ENCODE measurements at places on chromosomes 2 and 18.

- no peak for DNase-seq
Observed at GRCh38 chr2:18413676-18414396, 146.6 kb downstream of the RDH14 start.

- DNase-seq, result no peak
Observed at GRCh38 chr2:83615511-83615910, 843.6 kb downstream of the SUCLG1 start.

DNA sequence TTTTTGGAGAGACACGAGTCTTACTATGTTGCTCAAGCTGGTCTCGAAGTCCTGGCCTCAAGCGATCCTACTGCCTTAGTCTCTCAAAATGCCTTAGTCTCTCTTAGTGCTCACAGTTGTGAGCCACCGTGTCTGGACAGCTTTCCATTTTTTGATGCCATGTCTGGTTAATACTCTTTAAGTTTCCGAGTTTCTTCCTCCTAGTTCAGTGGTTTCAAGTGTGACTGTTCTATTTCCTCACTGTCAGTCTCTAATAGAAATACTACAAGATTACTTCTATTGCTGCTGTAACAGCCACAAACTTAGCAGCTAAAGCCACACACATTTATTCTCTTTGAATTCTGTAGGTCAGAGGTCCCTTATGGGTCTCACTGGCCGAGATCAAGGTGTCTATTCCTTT lies 125.1 kb upstream of the MGAT5 start:
- no peak for DNase-seq

DNA sequence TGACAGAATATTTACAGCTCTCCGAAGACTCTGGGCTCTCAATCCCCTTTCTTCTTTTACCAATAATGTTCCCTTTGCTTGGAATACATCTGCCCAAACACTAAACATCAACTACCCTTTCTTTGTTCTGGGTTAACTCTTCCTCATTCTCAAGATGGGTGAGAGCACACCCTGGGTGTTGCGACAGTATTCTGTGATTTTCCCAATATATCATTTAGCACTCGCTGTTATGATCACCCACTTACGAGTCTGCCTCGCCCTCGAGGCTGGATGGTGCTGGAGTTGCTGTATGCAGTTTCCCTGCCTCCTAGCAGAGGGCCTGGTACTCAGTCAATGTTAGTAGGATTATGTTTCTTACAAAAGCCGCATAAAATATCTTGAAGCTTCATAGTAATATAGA lies 93.2 kb downstream of the SOCS6 start:
- DNase-seq, result no peak

DNA sequence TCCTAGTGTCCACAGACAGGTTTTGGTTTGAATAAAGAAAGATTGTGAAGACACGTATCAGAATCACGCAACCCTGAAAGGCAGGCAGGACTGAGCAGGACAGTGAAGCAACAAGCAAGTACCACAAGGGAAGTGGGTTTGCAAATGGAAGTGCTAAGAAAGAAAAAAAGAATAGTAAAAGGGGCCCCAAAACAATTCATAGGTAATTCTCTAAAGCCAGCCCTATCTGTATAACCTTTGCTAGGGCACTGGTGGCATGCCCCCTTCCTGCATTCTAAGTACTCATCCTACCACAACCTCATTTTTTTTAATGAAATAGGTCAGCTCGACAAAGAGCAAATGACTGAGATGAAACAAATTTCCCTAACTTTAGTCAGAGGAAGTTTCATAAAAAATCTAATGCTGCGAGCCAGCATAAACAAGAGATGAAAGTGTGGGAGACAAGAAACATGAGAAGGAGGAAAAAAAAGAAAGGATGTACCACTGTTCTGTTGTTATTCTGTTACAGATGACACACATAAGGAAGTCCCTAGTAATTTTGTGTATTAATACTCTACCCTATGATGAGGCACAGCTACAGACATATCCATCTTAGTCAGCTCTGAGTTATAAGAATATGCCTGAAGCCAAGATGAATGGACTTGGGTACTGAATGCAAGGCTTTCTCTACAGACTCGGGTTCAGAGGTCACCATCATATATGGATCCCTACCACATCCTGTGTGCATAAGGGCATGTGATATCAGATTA lies 32.2 kb downstream of the IKZF2 start:
- DNase-seq, result peak; percentile 72

GRCh38 chr18:28176698-28176947 lies 307 bp downstream of the CDH2 start:
- DNase-seq, result no peak

DNA sequence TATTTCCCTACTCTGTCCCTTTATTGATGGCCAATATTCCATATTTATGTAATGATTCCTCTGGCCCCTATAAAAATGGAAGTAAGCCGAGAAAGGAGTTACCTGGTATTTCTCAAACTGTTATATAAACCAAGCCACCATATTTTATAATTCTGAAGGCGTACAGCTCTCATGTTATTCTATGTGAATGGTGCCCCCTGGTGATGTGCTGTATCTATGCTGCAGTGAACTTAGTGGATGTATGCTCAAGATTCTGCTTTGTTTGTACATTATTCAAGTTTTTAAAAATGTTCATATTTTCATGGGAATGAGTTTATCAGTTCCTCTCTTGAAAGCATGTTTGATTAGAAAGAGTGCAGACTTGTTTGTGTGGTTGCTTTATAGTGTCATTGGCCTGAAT lies 194.5 kb upstream of the LRRTM1 start:
- peak; percentile 17 for DNase-seq

GRCh38 chr2:108288534-108289106 lies at the start of gene SULT1C2:
SULT1C2 (plus strand) TSS chr2:108288895; CDS start chr2:108293668, 4,773 bp downstream.
- no peak for DNase-seq

DNA sequence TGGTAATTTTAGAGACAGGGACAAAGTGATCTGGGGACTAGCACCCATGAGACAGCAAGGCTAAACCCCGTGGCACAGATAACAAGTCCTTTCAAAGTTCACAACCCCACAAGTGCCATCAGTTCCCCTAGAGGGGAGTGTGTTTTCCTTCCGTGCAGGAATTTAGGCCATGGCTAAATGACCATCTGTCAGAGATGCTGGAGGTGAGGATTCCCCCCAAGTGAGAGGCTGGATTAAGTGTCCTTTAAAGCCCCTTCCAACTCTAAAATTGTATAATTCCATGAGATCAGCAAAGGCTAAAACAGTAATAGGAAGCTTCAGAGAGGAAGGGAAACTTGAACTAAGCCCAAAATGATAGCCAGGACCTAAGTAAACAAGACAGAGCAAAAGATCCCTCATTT lies 8.7 kb downstream of the FEZ2 start:
- no peak for DNase-seq

DNA sequence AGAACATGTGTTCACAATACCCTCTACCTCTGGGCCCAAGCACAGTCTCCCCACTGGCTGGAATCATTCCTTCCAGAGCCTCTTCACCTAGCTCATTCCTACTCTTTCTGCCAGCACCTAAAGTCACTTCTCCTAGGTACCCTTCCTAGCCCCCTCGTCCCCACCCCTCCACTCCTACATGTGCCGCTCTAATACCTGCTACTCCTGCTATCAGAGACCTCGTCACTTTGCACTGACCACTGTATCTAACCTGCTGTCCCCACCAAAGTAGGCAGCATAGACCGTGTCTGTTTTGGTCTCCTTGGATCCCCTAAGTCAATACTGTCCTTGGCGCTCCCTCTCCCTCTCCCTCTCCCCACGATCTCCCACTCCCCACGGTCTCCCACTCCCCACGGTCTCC lies 53.2 kb upstream of the PKDCC start:
- no peak for DNase-seq

DNA sequence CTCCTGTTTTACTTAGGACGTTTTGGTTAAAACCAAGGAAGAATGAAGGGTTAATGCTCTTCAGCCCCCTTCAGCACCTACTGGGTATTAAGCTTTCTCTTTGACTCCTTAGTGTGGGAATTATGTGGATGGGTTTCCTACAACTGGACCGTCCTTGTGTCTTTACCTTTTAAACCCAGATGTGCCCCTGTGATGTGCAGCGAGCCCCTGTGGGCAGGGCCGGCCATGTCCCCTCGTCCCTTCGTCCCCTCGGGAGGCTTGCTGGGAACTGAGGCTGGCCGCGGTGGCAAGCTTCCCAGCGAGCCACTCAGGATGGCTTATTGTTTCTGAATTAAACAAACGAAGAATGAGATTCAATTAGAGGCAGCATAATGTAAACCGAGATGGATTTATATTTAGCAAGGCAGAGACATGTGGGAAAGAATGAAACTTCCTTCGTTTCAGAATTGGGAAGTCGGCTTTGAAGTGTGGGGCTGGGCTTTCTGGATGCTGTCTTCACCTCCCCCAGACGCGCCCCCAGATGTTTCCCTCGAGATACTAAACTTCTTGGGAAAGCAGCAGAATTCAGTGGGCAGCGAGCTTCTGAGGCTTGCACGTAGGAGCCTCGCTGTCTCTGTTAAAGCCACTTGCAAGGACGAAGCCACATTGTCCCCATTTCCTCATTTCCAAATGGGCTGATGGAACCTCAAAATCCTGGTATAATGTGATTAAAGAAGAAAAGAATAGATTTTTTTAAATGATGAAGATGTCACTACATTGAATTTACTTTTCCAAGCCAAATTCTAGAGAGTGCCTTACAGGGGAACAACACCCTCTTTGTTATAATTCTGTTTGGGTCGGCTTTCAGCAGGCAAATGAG lies 146.0 kb downstream of the VAPA start:
- no peak for DNase-seq

- DNase-seq, result no peak
Observed at GRCh38 chr2:102599486-102599885, 19.9 kb upstream of the SLC9A2 start.

GRCh38 chr18:58861353-58861752 lies 3.3 kb upstream of the ZNF532 start:
- no peak for DNase-seq

DNA sequence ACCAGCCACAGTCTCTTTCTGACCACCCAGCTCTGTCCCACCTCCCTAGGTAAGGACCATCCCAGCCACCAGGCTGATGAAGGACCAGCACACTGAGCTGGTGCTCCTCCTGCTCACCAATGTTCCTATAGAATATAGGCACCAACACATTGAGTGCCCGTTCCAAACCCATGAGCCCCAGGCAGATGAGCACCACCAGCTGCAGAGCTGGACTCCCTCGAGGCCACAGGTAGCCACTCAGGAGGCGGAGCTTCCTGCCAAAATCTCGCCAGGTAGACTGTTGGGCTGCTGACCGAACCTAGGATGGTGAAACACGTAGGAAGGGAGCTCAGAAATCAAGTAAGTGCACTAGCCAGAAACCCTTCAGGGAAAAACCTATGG lies 2.2 kb downstream of the ABCB6 start:
- no peak for DNase-seq

DNA sequence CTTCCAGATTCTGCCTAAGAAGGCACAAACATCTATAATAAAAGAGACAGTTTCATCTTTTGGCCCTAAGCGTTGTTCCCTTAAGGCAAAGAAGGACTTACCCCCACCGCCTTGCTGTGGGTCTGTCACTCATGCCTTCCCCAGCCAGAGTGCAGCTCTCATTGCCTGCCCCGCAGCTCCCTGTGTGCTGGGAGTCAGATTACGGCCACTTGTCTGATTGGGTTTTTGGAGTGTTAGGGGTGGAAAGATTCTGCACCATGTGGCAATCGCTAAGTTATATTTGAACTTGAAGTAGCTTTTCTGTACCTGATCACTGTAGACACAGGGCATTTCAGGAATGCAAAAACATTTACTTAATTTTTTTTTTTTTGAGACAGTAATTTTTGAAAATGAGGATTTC lies at the start of gene AQP4:
AQP4 (minus strand) TSS at position 151 of the 400 bp plus-strand sequence; CDS start at position 133, 18 bp downstream.
- DNase-seq, result no peak

DNA sequence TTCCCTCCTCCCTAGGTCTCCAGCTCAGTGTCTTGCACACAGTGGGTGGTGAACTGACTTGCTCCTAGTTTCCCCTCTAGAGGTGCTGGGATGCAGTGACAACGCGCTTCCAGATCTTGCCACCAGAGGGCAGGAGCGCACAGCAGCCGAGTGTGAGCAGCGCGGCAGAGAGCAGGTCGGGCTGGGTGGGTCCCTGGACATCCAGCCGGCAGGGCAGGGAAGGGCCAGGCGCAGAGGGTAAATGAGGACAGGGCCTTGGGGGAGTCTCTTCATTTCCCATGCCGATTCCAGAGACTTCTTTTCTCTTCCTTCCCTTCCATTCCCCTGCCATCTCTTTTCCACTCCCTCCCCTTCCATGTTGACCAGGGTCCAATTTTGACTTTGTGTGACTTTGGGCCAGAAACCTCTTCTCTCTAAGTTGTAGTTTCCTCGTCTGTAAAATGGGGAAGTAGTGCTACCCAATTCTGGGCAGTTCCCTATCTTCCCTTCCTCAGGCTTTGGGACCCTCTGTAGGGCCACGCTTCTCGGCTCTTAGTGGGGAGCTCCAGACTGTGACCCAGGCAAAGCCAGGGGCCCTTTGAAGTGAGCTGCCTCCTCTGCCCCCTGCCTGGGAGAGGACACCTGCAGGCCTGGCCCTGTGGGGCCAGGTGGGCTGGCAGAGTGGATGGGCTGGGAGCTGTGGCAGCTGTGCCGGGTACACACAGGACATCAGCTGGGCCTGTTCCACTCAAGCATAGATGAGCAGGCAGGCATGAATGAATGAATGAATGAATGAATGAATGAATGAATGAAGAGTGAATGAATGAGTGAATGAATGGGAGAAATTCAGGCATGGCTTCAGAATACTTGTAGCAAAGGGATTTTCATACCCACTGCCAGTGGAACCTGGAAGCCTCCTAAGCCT lies 43.3 kb upstream of the TAF1B start:
- DNase-seq, result peak; percentile 46

- no peak for DNase-seq
Observed at GRCh38 chr2:37827911-37828511, 97.1 kb upstream of the RMDN2 start.

GRCh38 chr2:10048501-10049171 lies 5.3 kb downstream of the KLF11 start:
- DNase-seq, result peak; percentile 36

DNA sequence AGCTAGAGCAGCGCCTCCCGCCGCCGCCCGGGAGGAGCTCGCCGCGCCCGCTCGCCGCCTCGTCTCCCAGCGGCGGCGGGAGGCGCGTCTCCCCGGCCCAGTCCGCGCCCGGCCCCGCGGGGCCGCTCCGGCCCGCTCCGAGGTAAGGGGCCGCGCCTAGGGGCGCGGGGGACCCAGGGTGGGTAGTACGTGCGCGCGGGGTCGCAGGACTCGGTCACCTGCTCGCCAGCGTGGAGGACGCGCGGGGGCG lies 259 bp downstream of the NPAS2 start:
- DNase-seq, result no peak

GRCh38 chr2:181957668-181958067 lies 28.0 kb upstream of the PPP1R1C start:
- DNase-seq, result no peak

GRCh38 chr2:109474319-109474825 lies 139.4 kb downstream of the SEPTIN10 start:
- no peak for DNase-seq

DNA sequence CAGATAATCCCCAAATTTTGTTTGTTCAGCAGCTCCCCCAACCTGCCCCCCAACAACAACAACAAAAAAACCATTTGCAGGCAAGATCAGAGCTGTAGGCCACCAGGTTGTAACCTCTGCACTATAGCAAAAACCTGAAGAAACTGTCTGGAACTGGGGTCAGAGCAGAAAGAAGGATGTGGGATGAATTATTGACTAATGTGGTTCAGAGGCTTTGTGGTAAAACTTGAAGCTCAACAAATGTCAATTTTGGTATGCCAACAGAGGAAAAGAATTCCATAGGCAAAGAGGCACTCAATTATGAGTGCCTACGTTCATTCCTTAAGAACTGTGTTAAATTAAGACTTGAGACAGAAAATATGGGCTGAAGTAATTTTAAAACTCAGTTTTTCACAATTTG lies 255.1 kb downstream of the STK39 start:
- DNase-seq, result no peak
